Activated CD4-positive, alpha-beta memory T cell treated with anti-CD3 and anti-CD28 coated beads, Interleukin-2, amount 10 ng/mL, durations not matched to agents 7 days and 5 days (primary cell): ENCODE measurements at places on chromosomes 16 and 17.

DNA sequence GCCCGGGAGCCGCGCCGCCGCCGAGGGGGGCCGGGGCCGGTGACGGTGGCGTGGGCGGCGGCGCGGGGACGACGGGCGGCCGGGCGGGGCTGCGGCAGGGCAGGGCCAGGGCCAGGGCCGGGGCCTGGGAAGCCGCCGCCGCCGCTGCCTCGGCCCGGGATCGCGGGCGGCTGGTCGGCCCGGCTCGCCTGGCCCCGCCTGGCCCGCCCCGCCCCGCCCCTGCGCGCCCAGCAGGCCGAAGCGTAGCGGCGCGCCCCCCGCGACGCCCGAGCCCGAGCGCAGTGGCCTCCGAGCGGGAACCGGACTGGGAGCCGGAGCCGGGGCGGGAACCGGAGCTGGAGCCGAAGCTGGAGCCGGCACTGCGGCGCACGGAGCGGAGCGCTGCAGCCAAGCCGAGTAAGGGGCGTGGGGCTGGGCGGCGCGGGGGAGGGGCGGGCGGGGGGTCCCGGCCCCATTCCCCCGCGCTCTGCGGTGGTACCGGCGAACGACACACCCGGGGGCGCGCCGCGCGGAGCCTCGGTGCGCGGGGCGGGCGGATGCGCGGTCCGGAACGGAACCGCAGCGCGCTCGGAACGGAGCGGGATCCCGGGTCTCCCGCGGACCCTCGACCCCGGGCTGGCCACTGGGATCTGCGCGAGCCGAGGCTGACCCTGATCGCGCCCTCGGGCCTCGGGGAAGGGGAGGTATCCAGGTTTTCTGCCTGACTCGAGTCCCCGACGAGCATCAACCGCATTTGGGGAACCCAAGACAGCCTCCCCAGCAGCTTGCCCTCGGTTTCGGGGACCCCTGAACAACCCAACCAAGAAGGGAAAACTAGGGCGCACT lies at the start of gene BEAN1:
TSS of gene BEAN1 (plus strand) at position 260 of the 825 bp plus-strand sequence. CDS start 10,382 bp downstream, outside the sequence.
- no peak for DNase-seq

DNA sequence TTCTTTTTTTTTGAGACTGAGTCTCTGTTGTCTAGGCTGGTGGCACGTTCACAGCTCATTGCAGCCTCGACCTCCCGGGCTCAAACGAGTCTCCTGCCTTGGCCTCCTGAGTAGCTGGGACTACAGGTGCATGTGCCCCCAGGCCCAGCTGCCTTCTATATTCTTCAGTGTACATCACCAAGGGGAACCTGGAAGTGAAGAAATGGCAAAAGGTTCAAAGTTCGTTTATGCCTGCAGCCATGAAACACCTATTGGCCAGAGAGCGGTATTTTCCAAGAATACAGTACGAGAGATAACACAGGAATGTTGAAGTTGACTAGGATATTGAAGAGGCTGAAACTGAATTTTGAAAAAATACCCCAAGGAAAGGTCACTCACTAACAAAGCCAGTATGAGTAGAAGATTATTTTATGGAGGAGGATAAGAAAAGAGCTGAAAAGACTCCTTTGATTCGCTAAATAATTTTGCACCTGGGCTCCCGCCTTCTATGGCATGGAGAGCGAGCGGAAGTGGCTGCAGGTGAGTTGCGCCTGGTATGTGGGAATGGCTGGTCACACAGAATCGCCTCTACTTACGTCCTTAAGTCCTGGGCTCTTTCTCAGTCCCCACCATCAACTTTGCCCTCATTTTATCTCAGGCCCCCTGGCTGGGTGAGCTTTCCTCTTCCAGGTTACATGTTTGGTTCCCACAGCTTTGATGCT lies 9.8 kb downstream of the ST6GALNAC1 start:
- DNase-seq = no peak

DNA sequence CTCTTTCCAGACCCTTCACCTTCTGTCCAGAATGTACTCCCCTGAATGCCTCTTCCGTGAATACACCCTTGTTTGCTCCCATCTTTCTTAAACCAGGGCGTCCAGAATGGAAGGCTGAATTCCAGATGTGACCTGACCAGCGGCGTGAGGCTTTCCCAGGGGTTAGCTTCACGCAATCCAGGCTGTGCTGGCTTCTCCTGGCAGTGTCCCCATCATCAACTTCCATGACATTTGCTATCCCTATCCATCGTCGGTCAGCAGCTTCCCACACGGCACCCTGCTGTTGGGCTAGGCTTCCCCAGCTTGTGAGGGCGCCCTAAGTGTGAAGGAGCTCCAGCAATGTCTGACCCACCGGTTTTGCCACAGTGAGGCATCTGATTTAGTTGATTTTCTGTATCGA lies 339.8 kb upstream of the TNRC6C start:
- no peak for DNase-seq

DNA sequence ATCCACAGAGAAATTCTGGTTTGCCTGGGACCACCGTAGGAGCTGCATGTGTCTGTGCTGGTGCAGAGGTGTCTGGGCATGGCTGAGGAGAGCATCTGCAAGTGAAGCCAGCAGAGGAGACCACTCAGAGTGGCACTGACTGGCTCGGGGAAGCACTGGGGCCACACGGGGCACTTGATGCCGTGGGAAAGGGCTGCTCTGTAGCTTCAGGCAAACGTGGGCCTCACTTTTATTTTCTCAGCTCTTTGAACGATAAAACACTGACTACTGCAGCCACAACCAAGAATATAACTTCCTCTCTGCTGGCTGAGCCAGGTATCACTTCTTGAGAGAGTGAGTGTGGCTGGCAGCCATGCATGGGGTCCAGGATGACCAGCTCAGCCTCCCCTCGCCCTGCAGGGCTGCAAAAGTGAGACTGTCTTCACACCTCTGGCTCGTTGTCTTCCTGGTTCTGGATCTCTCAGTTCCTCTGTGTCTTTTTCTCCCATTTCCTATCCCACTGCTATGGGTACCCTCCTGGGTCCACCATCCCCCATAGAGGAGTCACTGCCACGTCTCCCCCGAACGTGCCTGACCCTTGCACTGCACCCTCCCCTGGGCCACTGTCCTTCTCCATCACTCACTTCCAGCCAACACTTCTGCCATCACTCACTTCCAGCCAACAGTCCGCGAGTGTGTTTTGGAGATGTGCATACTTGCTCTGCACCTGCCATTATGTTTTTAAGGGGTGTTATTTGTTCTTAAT lies 201.4 kb upstream of the CHMP6 start:
- peak; percentile 47 for DNase-seq

- DNase-seq = no peak
These were observed 18.4 kb downstream of the SP2 start for GRCh38 chr17:47914306-47914948.

DNA sequence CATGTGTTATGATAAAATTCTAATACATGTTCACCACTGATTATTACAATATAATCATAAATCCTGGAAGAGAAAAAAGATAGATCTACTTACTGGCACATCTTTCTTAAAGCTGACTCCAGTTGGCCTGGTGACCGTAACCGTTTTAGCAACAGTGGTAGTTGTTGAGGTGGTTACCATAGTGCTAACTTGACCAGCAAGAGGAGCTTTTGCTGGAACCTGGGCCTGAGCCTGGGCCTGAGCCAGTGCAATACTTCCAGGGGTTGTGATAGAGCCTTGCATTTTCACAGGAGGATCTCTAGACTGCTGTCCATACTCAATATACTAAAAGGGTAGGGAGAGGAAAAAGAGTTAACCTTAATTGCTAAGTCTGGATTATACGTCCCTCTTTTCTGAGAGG lies 36.2 kb downstream of the SETD6 start:
- no peak for DNase-seq

DNA sequence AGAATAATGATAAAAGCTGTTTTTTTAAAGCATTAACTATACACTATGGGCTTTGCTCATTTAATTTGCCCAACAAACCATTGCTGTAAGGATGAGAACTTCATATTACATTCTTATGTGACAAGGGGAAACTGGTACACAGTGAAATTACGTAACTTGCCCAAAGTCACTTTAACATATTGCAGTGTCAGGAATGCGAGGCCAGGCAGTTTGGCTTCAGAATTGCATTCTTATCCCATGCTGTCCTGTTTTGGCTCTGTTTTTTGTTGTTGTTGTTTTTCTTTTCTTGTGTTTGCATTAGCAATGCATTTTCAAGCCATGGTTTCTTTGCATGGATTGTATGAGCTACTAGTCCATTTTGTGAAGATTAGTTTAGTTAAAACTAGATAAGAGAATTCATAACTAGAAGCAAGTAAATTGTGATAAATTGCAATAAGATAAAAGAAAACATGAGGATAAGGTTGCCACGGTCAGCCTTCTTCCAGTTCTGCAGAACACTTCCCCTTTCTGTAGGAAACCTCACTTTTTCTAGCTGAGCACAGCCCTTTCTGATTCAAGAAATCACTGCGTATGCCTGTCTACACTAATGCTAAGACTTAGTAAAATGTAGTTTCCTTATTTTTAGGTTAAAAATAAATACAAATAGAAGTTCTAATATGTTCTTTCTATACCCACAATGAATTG lies 221.3 kb upstream of the KCNJ16 start:
- DNase-seq = no peak

DNA sequence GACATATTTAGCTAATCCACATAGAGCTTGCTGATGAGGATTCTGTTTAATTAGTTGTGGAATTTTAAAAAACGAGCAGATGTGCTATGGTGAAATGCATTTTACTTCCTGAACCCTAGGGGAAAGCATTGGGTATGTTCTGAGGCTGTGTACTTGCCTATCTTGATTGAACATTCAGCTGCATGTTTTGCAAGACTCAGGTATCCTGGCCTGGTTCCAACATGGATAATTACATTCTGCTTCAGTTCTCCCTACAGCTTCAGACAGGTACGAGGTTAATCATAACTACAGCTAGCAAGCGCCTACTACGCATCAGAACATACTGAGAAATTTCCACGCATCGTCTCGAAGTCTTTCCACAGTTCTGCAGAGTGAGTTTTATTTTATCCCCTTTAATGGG lies 77.0 kb downstream of the HS3ST2 start:
- DNase-seq = no peak

GRCh38 chr17:56842577-56842976 lies 8.6 kb downstream of the DGKE start:
- no peak for DNase-seq

- no peak for DNase-seq
These were observed 84.5 kb downstream of the SEC14L1 start for GRCh38 chr17:77225265-77225664.

- DNase-seq = no peak
These were observed 5.3 kb downstream of the GOSR1 start for GRCh38 chr17:30482555-30482954.

GRCh38 chr17:79814974-79815835 lies 18.3 kb upstream of the CBX8 start:
- no peak for DNase-seq

DNA sequence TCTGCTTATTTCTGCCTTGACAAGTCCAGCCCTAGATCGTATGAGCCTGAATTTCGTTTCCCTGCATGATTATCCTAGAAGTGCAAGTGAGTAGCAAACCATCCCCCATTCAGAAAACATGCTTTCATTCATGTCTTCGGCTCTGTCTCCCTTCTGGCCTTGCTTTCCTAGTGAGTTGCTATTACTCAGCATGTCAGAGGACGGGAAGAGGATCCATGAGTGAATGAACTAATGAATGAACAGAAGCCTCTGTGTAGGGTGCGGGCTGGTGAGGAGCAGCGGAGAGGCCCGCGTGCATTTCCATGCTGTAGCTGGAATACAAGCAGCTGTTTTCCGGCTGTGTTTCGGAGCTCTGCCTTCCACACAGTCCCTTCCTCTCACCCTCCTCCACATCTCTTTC lies 155.7 kb upstream of the NOL11 start:
- DNase-seq = no peak

DNA sequence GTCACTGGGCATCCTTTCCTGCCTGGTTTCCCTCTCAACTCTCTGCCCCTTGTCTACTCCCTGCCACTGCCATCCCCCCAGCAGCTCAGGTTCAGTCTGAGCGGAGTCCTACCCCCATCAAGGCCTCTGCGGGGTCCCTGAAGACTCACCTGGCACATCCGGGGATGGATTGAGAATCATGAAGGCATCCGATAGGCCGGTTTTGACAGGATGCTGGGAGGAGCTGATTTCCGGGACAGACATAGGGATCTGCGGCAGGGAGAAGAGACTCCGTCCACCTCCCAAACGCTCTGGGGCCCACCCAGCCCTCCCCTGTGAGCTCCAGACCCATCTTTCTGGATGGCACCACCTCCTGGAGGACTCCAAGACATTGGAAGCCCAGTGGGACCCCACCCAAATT lies 45.7 kb downstream of the PLXDC1 start:
- no peak for DNase-seq
